ENCODE measurements at places on chromosomes 2 and 18.

- no peak overlapping the region for H3K4me3 ChIP-seq
- H3K4me1 ChIP-seq = no peaks in the 10 kb centered on the region
- H3K27ac ChIP-seq = no peak overlapping the region
- H3K36me3 ChIP-seq = no peaks in the 10 kb centered on the region
Observed at GRCh38 chr18:27314996-27315395, 129.9 kb upstream of the CHST9 start.

DNA sequence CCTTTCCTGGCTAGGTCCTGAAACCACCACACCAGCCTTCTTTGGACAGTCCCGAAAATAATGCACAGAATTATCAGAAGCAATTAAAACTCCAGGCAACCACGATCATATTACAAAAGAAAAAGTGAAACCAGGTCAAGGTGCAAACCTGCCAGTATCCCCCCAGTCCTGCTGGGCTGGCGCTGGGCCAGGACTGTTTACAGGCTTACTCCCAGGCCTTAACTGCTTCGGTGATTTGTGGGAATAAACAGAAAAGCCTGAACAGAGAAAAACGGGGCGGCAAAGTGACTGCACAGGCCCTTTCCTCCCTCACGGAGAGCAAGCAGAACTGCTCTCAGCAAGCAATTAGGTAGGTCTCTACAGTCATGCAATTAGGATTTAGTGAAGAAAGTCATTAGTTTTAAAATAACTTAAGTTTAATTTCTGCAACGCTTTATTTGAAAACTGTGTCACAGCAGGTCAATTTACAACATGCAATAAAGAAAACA is 1.3 kb downstream of the HDAC4 start:
- H3K27ac ChIP-seq = peak overlapping the region; percentile 46
- peaks cover 9% of the 10 kb centered on the region for H3K4me1 ChIP-seq
- DNase-seq = peak; percentile 27

GRCh38 chr18:76212960-76213359 is 282.1 kb downstream of the ZNF516 start:
- no peaks in the 10 kb centered on the region for H3K27me3 ChIP-seq
- no peak overlapping the region for H3K27ac ChIP-seq
- no peak overlapping the region for H3K4me3 ChIP-seq
- no peaks in the 10 kb centered on the region for H3K36me3 ChIP-seq
- no peaks in the 10 kb centered on the region for H3K4me1 ChIP-seq
- no peak for DNase-seq

DNA sequence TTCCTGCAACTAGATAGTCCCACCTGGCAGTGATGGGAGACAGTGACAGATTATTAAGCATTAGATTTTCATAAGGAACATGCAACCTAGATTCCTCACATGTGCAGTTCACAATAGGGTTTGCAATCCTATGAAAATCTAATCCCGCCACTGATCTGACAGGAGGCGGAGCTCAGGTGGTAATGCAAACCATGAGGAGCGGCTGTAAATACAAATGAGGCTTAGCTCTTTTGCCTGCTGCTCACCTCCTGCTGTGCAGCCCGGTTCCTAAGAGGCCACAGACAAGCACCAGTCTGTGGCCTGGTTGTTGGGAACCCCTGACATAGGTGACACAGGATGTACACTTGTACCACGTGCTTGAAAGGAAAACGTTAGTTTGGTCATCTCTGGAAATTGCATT is 41.6 kb downstream of the CDH19 start:
- no peaks in the 10 kb centered on the region for H3K36me3 ChIP-seq
- H3K27ac ChIP-seq = no peak overlapping the region
- no peak overlapping the region for H3K4me3 ChIP-seq
- H3K4me1 ChIP-seq = no peaks in the 10 kb centered on the region
- DNase-seq = no peak
- no peaks in the 10 kb centered on the region for H3K27me3 ChIP-seq

DNA sequence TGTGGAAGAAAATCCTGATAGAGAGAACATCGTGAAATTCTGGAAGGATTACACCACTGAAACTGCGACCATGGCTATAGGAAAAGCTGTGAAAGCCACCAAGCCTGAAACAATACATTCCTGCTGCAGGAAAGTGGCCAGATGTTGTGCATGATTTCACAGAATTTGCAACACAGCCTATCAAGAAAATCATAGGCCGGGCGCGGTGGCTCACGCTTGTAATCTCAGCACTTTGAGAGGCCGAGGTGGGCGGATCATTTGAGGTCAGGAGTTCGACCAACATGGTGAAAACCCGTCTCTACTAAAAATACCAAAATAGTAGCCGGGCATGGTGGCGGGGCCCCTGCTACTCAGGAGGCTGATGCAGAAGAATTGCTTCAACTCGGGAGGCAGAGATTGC is 360.2 kb downstream of the CDH7 start:
- no peak overlapping the region for H3K4me3 ChIP-seq
- H3K4me1 ChIP-seq = no peaks in the 10 kb centered on the region
- H3K36me3 ChIP-seq = no peaks in the 10 kb centered on the region
- no peak overlapping the region for H3K27ac ChIP-seq
- DNase-seq = no peak
- no peaks in the 10 kb centered on the region for H3K27me3 ChIP-seq

DNA sequence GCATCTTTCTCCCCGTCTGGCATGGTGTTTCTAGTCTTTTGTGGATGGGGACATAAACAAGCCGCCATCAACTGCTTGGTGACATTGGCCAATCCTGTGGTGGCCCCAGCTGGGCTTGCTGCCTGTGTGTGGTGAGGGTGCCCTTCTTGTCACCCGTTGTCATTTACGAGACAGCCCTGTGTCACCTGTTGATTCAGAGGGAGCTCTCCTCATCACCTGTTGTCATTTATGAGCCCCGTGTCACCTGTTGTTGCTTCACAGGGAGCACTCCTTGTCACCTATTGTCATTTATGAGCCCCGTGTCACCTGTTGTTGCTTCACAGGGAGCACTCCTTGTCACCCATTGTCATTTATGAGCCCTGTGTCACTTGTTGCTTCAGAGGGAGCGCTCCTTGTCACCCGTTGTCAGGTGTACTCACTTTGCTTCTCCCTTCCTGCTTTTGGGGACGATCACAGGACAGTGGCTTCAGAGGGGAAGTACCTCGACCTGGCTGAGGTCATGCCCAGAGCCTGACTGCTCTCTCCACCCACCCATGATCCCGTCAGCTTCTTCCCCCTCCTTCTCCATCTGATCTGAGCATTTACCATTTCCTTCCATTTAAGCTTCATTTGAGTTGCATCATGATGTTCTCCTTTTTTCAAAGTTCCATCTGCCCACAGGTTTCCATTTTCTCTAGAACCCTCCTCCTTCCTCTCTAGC is 29.1 kb downstream of the HPCAL1 start:
- peak overlapping the region; percentile 86 for H3K27ac ChIP-seq
- no peaks in the 10 kb centered on the region for H3K27me3 ChIP-seq
- DNase-seq = peak; percentile 45

DNA sequence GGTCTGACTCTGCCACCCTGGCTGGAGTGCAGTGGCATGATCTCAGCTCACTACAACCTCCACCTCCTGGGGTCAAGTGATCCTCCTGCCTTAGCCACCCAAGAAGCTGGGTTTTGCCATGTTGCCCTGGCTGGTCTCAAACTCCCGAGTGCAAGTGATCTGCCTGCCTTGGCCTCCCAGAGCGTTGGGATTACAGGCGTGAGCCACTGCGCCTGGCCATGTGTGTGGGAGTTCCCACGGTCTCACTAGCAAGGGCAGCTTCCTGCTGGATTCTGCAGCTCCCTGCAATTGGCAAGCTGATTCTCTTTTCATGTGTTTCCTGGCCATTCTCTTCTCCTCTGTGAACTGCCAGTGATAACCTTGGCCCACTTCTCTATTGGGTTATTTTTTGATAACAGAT is 84.0 kb downstream of the USP40 start:
- no peaks in the 10 kb centered on the region for H3K27me3 ChIP-seq
- H3K4me3 ChIP-seq = no peak overlapping the region
- H3K27ac ChIP-seq = no peak overlapping the region
- DNase-seq = no peak

GRCh38 chr2:241081643-241082340 is 20.3 kb downstream of the MTERF4 start:
- H3K4me1 ChIP-seq = peaks cover 7% of the 10 kb centered on the region
- no peak overlapping the region for H3K4me3 ChIP-seq
- H3K27ac ChIP-seq = no peak overlapping the region
- no peak for DNase-seq
- no peaks in the 10 kb centered on the region for H3K27me3 ChIP-seq
- H3K36me3 ChIP-seq = peaks cover 10% of the 10 kb centered on the region

DNA sequence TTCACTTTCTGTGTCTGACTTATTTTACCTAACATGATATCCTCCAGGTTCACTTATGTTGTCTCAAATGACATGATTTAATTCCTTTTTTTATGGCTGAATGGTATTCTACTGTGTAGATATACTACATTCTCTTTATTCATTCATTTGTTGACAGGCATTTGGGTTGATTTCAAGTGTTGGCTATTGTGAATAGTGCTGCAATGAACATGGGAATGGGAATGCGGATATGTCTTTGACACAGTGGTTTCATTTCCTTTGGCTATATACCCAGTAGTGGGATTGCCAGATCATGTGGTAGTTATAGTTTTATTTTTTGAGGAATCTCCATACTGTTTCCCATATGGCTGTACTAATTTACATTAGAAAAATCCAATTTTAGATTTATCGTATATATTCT is 195.4 kb upstream of the KLHL14 start:
- H3K27me3 ChIP-seq = no peaks in the 10 kb centered on the region
- H3K36me3 ChIP-seq = no peaks in the 10 kb centered on the region
- H3K4me3 ChIP-seq = no peak overlapping the region
- no peaks in the 10 kb centered on the region for H3K4me1 ChIP-seq
- H3K27ac ChIP-seq = no peak overlapping the region

DNA sequence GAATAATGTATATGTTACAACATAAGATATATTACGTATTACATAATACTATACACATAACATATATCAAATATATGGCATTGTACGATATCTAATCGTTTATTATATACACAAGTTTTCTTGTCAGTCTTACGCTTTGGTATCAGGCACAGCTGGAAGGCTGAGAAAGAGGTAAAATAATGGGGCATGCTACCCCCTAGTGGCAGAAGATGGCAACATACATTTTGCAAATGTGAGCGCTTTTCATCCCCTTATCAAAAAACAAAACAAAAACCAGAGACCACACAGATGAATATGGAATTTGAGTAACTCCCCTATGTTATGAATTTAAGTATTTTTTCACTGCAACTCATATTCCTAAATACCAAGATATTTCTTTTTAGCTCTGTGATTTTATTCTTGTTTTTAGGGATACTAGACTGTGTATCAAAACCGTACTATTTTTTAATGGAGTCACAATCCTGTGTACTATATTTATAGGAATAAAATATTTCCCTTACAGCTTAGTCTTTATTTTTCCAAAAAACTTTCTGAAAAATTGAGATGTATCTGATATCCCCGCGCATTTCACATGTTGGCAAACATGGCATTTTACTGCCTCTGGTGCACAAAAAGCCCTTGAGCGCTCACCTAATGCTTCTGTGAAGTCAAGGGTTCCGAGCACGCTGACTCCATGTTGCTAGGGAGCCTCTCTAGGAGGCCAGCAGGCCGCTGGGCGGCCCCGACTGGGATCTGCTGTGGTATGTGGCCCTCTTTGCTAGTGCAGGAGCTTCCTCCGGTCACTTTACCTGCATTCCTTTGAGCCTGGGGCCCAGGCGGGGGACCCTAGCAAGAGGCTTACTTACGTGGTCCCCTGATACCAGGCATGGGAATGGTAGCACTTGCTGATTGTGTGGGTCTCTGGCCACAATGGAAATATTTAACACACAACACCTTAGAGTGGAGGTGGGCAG is 62.5 kb downstream of the SLC4A3 start:
- H3K27ac ChIP-seq = no peak overlapping the region
- H3K27me3 ChIP-seq = no peaks in the 10 kb centered on the region
- no peak for DNase-seq
- no peaks in the 10 kb centered on the region for H3K4me1 ChIP-seq
- H3K36me3 ChIP-seq = no peaks in the 10 kb centered on the region

DNA sequence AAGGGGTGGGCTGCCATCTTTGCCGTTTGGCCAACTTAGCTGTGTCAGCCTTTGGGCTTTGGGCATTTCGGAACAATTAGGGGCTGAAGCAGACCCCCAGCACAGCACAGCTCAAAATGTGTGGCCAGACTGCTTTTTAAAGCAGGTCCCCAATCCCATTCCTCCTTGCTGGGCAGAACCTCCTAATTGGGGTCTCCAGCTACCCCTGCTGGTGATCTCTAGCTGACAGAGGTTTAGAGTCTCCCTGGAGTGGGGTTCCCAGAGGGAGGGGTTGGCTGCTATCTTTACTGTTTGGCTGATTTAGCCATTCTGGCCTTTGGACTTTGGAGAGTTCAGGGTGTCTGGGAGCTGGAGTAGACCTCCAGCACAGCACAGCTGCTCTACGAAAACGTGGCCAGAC is 71.5 kb upstream of the LHCGR start:
- no peaks in the 10 kb centered on the region for H3K36me3 ChIP-seq
- H3K27me3 ChIP-seq = no peaks in the 10 kb centered on the region
- no peak for DNase-seq
- H3K4me3 ChIP-seq = no peak overlapping the region

GRCh38 chr2:236998236-236998635 is 87.5 kb upstream of the COPS8 start:
- no peak overlapping the region for H3K4me3 ChIP-seq
- H3K27me3 ChIP-seq = no peaks in the 10 kb centered on the region
- no peak for DNase-seq

- no peaks in the 10 kb centered on the region for H3K4me1 ChIP-seq
- H3K27me3 ChIP-seq = no peaks in the 10 kb centered on the region
- no peaks in the 10 kb centered on the region for H3K36me3 ChIP-seq
- no peak overlapping the region for H3K27ac ChIP-seq
- DNase-seq = no peak
Observed at GRCh38 chr2:218622606-218623365, 15.1 kb downstream of the PLCD4 start.

DNA sequence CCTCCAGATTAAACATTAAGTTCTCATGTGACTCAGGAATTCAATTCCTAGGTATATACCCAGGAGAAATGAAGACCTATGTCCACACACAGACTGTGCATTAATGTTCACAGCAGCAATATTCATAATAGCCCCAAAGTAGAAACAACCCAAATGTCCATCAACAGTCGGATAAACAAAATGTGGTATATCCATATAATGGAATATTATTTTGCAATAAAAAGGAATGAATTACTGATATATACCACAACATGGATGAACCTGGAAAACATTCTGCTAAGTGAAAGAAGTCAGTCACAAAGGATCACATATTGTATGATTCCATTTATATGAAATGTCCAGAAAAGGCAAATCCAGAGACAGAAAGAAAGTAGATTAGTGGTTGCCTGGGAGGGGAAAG is 20.5 kb downstream of the PELI1 start:
- H3K36me3 ChIP-seq = peaks cover 9% of the 10 kb centered on the region
- no peak for DNase-seq
- no peaks in the 10 kb centered on the region for H3K4me1 ChIP-seq
- H3K27ac ChIP-seq = no peak overlapping the region
- no peaks in the 10 kb centered on the region for H3K27me3 ChIP-seq

GRCh38 chr2:49005261-49005660 is 149.1 kb downstream of the FSHR start:
- no peaks in the 10 kb centered on the region for H3K36me3 ChIP-seq
- no peak overlapping the region for H3K4me3 ChIP-seq
- no peaks in the 10 kb centered on the region for H3K4me1 ChIP-seq
